Right atrium auricular region (tissue), 2 donors: ENCODE measurements at places on chromosomes 12 and 14.

- DNase-seq = no peak
These were observed 269.9 kb upstream of the SFSWAP start for GRCh38 chr12:131441060-131441396.

- no peak for DNase-seq
These were observed 325.7 kb downstream of the NELL2 start for GRCh38 chr12:44550377-44550776.

GRCh38 chr12:71139153-71139735 lies 18.6 kb downstream of the TSPAN8 start:
- no peak for DNase-seq

- DNase-seq = no peak
These were observed 10.7 kb downstream of the CMKLR1 start for GRCh38 chr12:108328420-108328819.

DNA sequence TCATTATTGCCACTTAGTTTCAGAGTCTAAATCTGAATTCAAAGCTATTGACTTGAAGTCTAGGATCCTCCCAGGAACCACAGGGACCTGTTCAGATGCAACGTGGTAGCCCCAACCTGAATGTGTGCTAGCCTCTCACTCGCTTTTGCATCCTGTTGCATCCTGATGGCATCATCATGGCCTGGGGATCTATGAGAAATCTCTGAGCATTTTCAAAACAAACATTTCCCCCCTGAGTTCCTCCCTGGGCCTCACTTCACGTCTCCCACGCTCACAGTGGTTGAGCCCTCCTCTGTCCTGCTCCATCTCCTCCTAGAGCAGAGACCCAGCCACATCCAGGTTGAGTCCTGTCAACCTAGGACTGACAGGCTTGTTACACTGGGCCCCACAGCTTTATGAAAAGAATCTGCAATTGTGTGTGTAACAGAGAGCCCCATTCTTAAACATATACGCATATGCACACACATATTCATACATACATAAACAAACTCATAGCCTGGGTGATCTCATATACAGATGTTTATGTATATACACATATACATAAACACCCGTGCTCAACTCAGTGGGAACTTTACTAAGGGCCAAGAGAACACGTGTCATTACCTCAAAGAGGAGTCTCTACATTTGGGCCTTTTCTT lies 5.4 kb upstream of the KRT72 start:
- DNase-seq = peak; percentile 38

GRCh38 chr14:85241022-85241855 lies 288.7 kb upstream of the FLRT2 start:
- DNase-seq = no peak

- DNase-seq = no peak
These were observed 12.5 kb downstream of the STYK1 start for GRCh38 chr12:10661338-10661737.
